ENCODE measurements at places on chromosomes 7 and 10. TPM values are rescaled to one million over a fixed set of nuclear protein-coding genes. Genes with fewer than 3 reads are reported as not detected.

NPY gene
- not detected for total RNA-seq

NT5C3A gene
- total RNA-seq, result 15.9 TPM

EVX1 gene
- not detected for total RNA-seq

DPP6 gene
- not detected for total RNA-seq

GATAD1 gene
- 16.0 TPM for total RNA-seq

NACAD gene
- 0.85 TPM for total RNA-seq

EPDR1 gene
- total RNA-seq, result 4.8 TPM

PDZD8 gene
- total RNA-seq, result 15.3 TPM

PHYH gene
- total RNA-seq, result 7.8 TPM

BTBD16 gene
- not detected for total RNA-seq

All from pulmonary artery endothelial cell (primary cell).